ENCODE measurements at places on chromosomes 7 and 10.

DNA sequence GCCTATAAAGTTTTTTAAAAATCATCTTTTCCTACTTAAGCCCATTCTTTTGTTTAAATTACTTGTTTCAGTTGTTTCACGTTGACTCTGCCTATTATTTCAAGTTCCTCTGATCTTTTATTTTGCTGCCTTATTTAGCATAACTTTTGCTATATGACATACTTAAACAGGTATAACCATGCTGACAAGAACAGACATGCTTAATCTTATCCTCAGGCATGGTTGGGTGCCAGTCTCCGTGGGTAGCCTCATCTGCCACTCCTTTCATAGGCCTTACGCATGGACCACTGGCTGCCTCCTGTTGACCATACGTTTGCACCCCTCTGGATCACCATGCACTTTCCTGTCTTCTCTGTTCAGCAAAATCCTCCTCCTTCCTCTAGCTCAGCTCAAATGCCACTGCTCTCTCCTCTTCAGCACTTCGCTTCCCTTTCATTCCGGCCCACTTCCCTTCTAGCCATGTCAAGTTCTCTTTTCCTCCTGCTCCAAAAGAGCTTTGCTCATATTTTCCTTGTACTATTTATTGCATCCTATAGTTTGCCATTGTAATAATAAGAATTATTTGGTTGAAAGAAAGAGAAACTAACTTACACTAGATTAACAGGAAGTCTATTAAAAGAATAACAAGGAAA lies 10.0 kb upstream of the TSPAN33 start:
- no peak for DNase-seq

DNA sequence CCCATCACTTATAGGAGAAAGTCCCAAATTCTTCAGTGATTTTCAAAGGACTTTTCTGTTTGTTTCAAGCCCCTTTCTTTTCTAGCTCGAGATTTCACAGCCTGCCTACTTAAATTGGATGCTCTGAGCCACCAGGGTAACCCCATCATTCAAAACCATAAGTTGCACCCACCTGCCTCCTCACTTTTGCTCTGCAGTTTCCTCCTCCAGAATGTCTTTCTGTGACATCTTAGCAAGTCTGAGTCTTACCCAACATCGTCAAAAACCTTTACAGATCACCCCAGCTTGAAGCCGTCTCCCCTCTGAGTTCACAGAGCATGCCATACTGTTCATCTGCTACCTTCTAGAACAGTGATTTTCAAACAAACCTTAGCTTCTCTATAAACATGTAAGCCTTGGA lies 64.3 kb upstream of the CACNB2 start:
- DNase-seq, result no peak

- no peak for DNase-seq
Observed at GRCh38 chr10:132328738-132329137, 3.3 kb upstream of the LRRC27 start.

DNA sequence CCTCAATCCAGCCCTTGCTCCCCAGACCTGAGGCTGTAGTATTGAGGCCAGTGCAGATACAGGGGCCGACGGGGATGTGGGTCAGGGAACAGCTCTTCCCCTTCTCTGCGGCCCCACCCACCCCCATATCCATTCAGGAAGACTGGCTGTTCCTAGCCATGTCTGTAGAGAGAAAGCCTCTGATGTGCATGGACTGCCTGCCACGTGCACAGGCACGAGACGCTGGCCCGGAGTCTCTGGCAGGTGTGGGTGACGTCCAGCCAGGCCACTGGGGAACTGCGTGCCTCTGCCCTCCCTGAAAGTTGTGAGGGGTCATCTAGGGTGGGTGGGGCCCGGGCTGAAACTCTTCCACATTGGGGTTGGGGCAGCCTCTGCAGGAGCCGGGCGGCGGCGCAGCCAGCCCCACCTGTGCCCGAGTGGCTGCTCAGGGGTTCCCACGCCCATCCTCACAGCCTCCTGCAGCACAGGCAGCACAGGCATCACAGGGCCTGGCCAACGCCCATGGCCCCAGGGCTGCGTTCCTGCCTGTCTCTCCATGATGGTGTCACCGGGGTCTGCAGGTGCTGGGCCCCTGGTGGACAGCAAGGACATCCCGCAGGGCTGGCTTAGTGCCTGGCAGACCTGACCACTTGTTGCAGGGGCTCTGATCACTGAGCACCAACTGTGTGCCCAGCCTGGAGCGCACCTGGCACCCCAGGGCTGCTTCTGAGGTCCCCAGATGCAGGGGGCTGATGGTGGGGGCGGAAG lies 27.5 kb downstream of the MICALL2 start:
- no peak for DNase-seq

- DNase-seq, result no peak
Observed at GRCh38 chr7:117756586-117757085, 116.6 kb downstream of the CTTNBP2 start.

DNA sequence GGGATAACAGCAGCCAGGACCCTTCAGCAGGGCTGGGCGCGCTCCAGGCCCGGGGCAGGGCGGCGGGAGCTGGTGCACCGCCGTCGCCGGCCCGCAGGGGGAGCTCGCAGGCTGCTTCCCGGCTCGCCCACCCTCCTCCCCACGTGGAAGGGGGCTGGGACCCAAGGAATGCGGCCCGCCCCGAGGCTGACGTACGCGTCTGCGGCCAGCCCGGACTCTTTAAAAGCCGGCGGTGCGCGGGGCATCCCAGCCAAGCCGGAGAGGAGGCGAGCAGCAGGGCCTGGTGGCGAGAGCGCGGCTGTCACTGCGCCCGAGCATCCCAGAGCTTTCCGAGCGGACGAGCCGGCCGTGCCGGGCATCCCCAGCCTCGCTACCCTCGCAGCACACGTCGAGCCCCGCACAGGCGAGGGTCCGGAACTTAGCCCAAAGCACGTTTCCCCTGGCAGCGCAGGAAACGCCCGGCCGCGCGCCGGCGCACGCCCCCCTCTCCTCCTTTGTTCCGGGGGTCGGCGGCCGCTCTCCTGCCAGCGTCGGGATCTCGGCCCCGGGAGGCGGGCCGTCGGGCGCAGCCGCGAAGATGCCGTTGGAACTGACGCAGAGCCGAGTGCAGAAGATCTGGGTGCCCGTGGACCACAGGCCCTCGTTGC lies at the start of gene PFKFB3:
Gene PFKFB3 (plus strand): TSS at position 249 of the 647 bp plus-strand sequence. CDS start 329 bp downstream, at position 578.
- DNase-seq, result peak; percentile 83

GRCh38 chr7:106615808-106616707 lies 44.9 kb downstream of the CCDC71L start:
- no peak for DNase-seq

DNA sequence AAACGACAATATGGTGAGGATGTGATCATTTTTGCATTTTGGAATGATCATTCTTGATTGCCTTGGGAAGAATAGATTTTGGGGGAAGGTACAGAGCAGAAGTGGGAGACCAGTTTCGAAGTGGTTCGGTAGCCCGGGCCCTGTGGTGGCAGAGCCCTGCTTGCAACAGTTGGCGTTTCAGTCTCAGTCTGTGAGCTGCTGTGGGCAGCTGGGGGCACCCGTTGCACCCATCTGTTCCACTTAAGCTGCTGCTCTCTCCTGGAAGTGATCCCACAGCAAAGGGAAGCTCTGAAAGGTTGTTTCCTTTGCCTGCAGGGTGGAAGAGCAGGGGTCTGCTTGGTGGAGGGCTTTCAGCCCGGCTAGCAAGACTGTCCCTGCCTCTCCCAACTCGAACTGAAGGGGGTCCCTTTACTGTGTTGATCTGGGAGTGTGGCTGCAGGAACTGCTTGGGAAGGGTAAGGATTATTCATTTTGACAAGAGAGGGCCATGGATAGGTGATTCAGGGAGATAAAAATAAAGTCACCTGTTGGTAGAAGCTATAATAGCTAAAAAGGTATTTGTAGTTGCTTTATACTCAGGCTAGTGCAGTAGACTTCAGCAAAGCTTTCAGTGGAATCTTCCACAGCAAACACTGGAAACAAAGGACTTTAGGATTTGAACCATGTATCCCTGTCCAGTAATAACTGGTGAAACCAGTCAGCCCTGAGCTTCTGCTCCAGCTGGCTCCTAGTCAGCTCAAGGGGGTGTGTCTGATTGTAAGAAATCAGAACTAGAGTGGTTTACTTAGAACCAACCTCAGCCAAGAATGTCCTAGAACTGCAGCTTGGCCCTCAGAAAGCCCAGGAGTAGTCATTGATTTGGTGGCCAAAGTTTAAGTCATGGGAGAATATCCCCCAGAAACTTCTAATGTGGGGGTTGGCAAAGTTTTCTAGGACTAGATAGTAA lies 53.1 kb upstream of the PDCD4 start:
- DNase-seq, result no peak

DNA sequence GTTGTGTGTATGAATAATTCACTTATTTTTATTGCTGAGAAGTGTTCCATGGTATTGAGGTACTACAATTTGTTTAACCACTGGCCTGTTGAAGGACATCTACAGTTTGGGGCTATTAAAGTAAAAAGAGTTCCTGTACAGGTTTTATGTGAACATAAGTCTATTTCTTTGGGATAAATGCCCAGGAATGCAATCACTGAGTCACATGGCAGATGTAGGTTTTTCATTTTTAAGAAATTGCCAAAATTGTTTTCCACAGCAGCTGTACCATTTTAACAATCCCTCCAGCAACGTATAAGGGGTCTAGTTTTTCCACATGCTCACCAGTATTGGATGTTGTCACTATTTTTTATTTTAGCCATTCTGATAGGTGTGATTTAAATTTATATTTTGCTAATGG lies 243.9 kb downstream of the TNS3 start:
- DNase-seq, result no peak

DNA sequence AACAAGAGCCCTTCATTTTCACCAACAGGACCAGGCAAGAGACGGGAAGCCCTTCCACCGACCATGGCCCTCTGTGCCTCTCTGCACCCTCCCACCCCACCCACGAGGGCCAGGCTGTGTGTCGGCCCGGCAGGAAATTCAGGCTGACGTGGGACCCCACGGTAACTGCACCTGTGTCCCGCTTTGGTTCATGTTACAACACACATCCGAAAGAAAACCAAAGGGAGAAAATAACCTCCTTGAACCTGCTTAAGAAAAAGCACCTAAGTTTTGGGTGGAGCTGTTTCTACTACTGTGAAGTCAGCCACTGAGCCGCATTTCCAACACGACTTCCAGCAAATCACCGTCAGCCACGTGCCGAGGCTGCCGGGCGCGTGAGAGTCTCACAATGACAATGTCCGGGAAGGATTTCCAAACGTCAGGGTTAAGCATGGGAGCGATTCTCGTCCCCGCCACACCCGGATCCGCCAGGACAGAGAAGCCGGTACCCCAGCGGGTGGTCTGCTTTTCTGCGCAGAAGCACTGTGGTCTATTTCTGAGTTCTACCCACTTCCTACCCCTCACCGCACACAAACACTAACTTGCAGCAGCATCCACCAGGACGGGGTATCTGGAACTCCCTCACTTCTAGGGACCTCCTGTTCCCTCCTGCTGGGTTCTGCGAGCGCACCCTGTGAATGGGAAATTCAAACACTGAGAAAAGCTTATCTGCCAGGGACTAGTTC lies 36.6 kb downstream of the AMZ1 start:
- no peak for DNase-seq

Data from T-helper 1 cell (primary cell).